ENCODE measurements at places on chromosomes 1 and 21. TPM values are rescaled to one million over a fixed set of nuclear protein-coding genes. Genes with fewer than 3 reads are reported as not detected.

Gene HMCN1
- total RNA-seq, result 13.3 TPM

Gene ITLN2
- not detected for total RNA-seq

Gene CBS
- 221 TPM for total RNA-seq

Gene UMODL1
- total RNA-seq, result not detected

Gene TRIM45
- total RNA-seq, result 3.3 TPM

Gene ACTL8
- total RNA-seq, result not detected

Gene SYT6
- not detected for total RNA-seq

Gene BTG2
- total RNA-seq, result 168 TPM

Data from tibial nerve (tissue), 4 donors.